ENCODE measurements at places on chromosomes 4 and X.

DNA sequence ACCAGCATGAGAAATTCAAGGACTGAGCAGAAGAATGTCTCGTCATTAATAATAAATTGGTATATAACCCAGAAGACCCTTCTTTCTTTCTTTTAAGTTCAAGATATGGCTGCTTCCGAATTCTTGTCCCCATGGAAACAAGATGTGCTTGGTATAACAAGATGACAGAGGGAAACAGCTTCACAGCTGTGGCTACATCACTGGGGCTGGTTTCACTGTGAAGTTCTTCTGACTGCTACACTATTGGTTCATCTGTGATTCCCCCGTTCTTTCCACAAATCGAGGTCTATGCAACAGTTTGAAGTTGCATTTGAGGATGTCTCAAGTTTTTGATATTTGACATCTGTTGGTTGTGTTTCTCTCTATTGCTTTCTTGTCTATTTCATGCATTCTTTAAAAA is 12.3 kb upstream of the DTHD1 start:
- no peak for DNase-seq

DNA sequence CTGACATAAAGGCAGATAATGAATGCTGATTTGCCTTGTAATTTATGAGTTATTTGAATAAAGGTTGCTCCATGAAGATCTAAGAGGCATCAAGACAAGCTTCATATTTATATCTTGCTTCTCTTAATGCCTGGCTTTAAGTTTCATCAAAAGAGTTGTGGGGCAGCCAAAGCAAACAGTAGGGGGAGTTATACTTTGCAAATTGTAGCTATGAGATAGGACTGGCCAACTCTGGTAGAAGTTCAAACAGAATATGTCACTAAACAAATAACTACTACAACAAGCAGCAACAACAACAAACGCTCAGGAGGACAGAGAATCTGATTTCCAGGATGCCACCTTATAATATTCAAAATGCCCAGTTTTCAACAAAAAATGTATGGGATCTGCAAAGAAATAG is 69.1 kb upstream of the PLAC1 start:
- DNase-seq = no peak

DNA sequence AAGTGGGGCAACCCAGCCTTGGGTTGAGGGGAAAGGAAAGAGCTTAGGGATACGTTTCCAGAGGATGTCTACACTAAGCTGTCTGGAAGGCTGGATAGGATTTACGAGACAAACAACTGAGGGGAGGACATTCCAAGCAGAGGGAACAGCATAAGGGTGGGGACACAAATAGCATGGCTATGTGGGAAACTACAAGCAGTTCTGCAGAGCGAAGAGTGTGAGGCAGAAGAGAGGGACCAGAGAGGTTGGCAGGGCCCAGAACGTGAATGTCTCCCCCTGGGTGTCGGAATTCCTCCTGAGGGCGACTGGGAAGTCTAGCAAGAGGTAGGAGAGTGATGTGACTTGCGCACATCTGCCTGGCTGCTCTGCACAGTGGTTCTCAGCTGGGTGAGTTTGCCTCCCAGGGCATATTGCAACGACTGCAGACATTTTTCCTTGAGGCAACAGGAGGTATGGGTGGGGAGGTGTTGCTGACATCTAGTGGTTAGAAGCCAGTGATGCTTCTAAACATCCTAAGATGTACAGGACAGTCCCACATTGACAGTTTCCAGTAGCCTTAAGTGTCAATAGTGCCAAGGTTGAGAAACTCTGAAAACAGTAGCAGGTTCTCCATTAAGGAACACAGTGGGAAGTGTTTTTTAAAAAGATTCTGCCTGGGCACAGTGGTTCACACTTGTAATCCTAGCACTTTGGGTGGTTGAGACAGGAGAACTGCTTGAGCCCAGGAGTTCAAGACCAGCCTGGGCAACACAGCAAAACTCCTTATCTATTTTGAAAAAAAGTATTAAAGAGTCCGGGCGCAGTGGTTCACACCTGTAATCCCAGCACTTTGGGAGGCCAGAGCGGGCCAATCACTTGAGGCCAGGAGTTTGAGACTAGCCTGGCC is 9.2 kb downstream of the NDUFA1 start:
- DNase-seq = peak; percentile 80

DNA sequence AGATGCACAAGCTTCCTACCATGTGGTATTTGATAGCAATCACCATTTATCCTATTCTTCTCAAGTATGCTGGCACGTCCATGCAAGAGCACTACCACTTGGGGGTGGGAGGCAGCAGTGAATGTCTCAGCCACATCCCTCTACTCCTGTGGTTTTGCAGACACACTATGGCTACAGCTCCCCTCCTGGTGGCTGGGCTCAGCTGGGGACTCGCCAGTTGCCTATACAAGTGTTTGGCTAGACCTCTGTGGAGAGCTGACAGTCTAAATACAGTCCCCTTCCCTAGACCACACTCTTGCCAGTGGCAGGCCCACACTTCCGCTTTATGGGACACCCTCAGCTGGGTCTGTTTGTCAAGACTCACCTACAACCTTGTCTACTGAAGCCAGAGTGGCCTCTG is 53.2 kb downstream of the ADGRA3 start:
- no peak for DNase-seq

GRCh38 chr4:83170952-83171399 is 56.4 kb upstream of the PLAC8 start:
- DNase-seq = no peak

DNA sequence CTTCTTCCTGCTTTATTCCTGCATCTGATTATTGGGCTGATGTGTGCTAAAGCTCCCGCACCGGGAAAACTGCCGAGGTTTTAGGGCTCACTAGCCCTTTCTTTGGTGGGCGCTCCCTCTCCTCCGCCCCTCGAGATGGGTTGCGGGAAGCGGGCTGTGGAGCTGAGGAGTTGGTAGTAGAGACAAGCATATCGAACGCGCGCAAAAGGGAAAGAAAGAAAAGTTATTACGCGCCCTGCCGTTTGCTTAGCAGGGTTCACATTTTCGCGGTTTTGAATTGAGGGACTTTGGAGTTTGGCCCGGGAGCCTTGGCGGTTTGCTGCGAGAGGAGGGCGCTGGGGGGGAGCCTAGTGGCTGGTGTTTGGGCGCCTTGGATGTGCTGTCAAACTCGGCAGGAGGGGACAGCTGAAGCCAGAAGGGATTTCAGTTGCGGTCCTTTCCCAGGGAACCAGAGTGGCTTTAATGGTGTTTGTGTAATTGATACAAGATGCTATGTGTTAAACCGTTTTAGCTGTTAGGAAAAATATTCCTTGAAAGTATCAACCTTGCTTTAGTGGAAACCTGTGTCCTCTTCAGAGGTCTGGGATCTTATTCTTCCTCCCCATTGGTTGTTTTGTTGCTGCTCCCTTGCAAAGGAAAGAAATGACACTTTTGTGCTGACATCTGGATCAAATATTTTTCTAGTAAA is 1.1 kb downstream of the GAB1 start:
- no peak for DNase-seq

DNA sequence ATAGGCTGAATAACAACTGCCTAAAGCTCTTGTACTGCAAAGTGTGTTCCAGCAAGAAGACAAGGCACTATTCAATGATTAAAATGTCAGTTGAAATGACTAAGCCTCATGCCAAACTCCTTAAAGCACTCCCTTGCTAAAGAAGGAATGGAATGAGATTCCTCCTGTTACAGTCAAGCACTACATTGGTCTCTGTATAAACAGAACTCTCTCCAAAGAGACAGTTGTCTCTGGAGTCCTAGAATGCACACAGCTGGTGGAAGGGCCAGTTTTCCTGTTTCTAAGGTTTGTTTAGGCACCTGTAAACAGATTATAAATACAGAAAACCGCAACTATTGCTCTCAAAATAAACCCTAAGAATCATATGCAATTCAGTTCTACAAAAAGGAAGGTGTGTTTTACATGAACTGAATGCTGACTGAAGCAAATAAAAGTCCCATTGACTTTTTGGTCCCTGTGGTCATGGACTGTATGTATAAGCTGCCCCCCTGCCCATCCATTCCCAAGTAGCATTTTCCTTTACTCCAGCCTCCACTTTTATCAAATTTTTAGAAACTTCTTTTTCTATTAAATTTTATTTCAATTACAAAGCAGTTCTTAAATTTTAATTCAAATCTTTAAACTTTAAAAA is 47.0 kb downstream of the FAT1 start:
- DNase-seq = no peak

DNA sequence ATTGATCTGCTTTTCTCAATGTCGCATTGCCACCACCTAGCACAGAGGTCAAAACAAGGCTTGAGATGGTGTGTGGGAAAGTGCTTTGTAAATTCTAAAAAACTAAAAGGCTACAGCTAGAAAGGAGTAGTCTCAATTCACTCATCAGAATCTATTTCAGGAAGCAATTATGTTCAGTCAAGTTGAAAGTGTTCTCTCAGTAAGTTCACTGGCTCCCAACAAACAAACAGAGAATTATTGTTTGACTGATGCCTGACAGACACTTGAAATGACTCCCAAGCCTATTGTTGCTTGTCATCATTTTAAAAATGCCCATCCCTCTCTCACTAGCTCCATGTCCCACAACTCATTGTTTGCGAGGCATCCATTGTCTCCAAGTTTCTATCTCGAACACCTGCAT is 419.6 kb upstream of the CPEB2 start:
- no peak for DNase-seq

- DNase-seq = no peak
Measured at GRCh38 chrX:103363046-103363445, 6.7 kb downstream of the TCEAL9 start.

GRCh38 chrX:108731153-108731552 is 5.2 kb downstream of the IRS4 start:
- no peak for DNase-seq

DNA sequence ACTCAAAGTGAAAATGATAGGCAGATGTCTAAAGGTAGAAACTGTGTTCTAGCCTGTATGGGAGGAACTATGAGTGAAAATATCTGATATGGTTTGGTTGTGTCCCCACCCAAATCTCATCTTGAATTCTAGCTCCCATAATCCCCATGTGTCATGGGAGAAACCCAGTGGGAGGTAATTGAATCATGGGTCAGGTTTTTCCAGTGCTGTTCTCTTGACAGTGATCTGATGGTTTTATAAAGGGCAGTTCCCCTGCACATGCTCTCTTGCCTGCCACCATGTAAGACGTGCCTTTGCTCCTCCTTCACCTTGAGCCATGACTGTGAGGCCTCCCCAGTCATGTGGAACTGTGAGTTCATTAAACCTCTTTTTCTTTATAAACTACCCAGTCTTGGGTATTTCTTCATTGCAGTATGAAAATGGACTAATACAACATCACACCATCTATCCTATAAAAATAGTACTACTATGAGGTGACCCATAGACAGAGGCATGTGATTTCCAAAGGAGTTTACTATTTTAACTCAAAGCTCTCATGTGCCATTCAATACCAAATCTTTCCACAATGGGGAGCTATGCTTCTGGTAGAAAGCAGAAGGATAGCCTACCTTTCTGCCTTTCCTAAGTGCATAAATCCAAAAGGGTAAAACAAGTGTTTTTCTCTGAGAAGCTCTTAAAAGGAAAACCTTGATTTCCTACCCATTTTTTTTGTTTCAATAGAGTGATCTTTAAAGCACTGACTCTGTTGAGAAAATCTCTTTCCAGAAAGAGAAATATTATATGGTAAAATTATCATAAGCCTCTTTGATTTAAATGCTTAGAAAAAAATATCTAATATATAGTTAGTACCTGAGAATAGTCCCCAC is 38.8 kb downstream of the SEC31A start:
- peak; percentile 32 for DNase-seq

GRCh38 chrX:3532581-3533085 is 180.8 kb downstream of the PRKX start:
- DNase-seq = no peak

DNA sequence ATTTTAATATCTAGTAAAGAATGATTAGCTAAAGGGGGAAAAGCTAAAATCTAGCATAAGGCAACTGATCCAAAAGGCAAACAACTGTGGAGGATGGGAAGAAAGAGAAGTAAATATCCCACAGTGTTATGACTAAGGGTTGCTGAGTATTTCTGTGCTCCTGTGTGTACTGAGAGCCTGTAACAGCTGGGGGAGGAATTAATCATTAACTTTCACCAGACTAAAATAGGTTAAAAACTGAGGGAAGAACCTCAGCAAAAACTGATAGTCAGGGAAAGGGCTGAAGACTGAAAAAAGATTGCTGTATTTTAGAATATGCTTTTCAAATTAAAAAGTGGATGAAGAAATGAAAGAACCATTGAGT is 365.9 kb downstream of the CXXC4 start:
- no peak for DNase-seq

GRCh38 chrX:113548308-113549015 is 707.8 kb upstream of the AMOT start:
- DNase-seq = no peak

DNA sequence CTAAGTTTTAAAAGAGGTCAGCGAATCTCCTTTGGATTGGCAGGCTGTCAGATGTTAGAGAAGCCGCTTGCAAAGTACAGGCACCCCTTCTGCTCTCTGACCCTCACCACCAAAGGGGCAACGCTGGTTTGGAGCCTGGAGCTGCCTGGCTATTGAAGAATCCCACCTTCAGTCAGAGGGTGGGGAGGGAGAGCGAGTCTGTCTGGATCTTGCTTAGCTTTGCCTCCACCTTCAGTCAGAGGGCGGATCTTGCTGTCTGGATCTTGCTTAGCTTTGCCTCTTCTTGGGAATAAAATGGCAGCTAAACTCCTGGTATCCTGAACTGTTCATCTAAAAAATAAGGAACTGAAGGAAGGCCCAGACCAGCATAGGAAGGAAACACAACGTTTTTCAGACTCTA is 7.3 kb downstream of the CCDC110 start:
- DNase-seq = no peak

GRCh38 chrX:69503228-69503781 is 821 bp upstream of the NALF2 start:
- peak; percentile 64 for DNase-seq

DNA sequence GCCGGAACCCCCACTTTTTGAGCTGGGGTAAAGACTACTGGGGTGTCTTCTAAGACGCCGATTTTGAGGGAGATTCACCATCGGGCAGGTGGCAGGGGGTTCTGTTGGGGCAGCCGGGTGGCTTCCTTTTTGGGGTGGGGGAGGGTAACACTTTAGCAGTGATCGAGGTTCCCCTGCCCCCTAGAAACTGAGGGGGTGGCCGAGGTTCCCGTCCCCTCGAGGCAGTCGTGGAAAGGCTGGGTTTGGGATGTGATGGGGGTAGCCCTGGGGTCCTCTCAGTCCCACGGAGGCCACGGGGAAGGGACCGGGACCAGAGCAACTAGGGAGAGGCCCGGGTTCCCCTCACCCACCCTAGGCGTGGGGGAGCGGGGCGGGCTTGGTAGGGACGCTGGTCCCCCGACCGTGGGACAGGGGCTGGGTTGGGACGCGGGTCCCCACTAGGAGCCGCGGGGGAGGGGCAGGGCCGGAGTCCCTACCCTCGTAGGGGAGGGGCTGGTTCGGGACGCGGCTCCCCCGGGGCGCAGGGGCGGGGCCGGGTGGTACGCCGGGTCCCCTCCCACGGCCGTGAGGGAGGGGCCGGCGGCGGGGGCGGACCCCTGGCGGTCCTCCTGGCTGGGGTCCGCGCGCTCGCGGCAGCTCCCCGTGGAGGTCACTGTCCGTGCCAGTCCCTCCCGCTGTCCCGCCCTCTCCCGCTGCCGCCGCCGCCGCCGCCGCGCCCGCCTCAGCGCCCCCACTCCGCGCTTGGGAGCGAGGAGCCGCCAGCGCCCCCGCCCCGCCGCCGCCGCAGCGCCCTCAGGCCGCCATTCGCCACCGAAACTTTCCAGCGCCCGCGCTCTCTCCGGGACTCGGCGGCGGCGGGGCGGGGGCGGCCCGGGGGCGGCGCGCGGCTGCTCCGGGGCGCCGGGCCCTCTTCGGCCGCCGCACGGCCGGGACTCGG is at the start of gene TBL1X:
Gene TBL1X (plus strand): TSS at position 624 of the 937 bp plus-strand sequence. CDS start 188,529 bp downstream, outside the sequence.
- DNase-seq = peak; percentile 64

GRCh38 chr4:161419822-161420221 is 744.0 kb downstream of the FSTL5 start:
- DNase-seq = no peak

GRCh38 chr4:182885738-182886077 is 31.5 kb downstream of the DCTD start:
- DNase-seq = no peak

Measured in HEK293T (cell line).